Fibroblast of villous mesenchyme (primary cell): ENCODE measurements at places on chromosomes 3 and 15. TPM values are rescaled to one million over a fixed set of nuclear protein-coding genes. Genes with fewer than 3 reads are reported as not detected.

DNA sequence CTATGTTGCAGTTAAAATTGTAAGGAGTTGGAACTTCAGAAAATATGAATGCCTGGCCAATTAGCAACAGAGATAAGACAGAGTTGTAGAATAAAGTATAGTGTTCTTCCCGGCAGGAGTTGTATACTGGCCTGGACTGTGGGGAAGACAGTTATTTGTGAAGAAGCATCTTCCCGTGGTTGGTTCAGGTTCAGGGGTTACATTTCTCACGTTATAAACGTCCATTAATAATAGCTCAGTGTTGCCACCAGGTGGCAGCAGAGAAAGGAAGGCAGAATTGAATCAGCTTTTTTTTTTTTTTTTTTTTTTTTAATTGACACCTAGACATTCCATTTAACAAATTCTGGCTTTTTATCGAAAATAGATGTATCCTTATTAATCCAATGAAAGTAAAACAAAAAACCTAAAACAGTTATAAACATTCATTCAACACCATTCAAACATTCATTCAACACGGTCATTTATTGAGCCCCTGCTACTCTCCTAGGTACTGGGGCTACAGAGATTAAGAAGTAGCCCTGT, 66.4 kb upstream of the NR2E3 start:
- DNase-seq, result peak; percentile 97

DNA sequence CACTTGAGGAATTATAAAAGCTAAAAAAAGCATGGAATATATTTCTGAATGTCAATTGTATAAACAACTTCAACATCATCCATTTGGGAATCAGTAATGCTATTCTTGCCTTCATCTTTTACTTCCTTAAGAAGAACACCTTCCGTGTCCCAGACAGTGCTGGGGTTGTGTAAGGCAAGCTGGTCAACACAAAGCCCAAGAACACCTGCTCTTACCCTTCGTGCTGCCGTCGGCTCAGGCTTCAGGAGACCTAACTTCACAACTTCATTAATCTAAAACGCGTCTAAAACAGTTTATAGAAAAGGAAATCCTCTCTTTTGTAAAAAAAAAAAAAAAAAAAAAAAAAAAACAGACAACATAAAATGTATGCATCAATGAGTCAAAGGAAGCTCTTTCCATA, 81.3 kb downstream of the ABI3BP start:
- DNase-seq, result no peak

CD80 gene
- not detected in 2 replicates for total RNA-seq

- DNase-seq, result no peak
Observed at GRCh38 chr3:167728632-167729323, 5.9 kb downstream of the PDCD10 start.

- no peak for DNase-seq
Observed at GRCh38 chr15:92151168-92151567, 242.5 kb upstream of the ST8SIA2 start.

GRCh38 chr15:52257734-52258062, 37.9 kb downstream of the MYO5C start:
- DNase-seq, result no peak

DNA sequence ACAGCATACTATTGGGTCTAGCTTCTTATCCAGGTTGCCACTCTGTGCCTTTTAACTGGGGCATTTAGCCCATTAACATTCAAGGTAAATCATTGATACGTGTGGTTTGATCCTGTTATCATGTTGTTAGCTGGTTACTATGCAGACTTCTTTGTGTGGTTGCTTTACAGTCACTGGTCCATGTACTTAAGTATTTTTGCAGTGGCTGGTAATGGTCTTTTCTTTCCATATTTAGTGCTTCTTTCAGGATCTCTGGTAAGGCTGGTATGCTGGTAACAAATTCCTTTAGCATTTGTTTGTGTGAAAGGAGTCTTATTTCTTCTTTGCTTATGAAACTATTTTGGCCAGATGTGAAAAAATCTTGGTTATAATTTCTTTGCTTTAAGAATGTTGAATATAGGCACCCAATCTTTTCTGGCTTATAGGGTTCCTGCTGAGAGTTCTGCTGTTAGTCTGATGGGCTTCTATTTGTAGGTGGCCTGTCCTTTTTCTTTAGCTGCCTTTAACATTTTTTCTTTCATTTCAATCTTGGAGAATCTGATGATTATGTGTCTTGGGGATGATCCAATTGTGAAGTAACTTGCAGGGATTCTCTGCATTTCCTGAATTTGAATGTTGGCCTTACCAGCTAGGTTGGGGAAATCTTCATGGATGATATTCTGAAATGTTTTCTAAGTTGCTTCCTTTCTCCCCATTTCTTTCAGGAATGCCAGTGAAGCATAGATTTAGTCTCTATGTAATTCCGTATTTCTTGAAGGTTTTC, 39.3 kb downstream of the CCR1 start:
- DNase-seq, result peak; percentile 27

DNA sequence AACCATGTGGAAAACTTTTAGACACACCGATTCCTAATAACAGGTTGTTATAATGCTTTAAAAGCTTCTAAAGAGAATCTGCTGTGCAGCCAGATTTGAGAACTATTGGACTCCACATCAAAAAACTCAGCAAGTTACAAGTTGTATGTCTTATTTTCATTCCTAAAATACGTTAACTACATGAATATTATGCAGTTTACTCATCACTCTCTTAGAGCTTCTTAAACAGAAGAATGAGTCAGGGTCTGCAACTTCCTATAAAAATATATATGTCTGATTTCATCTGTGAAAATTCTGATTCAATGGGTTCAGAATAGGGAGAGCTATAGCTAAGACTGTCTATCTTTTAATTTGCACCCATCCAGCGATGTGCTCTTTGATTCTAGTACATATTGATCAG, 244.2 kb upstream of the EPHA3 start:
- DNase-seq, result no peak

DNA sequence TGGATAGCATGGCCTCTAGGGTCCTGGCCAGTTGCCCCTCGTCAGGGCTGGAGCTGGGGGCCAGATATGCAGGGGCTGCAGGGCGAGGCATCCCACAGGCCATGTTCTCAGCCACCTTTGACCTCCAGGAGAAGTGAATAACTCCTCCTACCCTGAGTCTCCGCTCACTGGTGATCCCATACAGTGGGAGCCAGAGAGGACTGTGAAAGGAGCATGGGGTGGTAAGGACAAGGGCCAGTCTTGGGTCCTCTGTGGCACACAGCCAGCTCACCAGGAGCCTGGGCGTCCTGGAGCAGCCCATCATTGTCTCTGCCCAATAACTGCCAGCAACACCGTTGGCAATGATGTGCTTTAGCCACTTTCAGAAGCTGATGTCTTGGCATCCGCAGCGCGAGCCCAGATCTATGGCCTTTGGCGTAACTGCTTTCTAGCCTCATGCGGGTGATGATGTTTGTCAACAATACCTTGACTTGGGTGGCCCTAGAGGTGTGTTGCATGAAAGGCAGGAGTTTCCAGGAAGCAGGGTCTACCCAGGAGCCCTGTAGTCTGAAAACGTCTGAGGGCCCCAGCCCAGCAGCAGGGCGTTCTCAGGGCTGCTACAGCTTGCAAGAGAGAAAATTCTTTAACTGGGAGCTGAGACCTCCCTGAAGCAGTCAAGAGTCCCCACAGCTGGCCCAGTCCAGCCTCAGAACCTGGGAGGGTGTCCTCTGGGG, 61.1 kb upstream of the IQSEC1 start:
- no peak for DNase-seq

DNA sequence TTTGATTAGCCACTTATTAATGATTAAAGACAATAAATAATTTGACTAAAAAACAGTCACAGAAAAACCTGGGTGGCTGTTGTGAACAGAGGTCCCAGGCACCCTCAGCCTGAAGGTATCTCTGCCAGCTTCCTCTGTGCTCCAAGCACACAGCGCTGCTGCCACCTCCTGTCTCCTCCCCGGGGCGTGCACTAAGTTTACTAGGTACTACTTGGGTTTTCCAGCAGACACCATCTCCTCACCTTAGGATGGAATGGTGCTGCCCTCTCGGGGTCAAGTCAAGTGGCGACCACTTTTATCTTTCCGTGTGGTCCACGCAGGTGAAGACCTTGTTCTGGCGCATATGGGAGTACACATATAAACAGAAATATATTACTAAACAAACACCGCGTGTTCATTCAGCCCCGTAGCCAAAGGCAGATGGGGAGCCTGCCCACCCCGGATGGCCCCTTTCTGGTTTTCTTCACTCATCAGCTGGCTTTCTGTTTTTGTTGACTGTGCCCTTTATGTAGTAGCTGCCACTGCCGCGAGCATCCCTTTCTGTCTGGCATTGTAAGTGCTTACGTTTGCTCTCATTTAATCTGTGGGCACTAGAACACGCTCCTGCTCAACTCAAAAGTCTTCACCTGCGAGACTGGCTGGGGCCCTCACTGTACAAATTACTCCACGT, 128.0 kb downstream of the LRIG1 start:
- DNase-seq, result no peak

CFAP100 gene
- not detected in 2 replicates for total RNA-seq

PRSS50 gene
- total RNA-seq, result not detected in 2 replicates

GRCh38 chr15:44736181-44736765, at the start of gene TRIM69:
TRIM69 (plus strand) TSS chr15:44736528; CDS start chr15:44736705, 177 bp downstream.
- DNase-seq, result no peak

- DNase-seq, result no peak
Observed at GRCh38 chr15:66715720-66716655, 14.0 kb downstream of the SMAD6 start.

- DNase-seq, result peak; percentile 88
Observed at GRCh38 chr15:41827880-41828806, at the start of gene JMJD7. JMJD7 (plus strand) TSS chr15:41828092; CDS start chr15:41828125, 33 bp downstream.

DNA sequence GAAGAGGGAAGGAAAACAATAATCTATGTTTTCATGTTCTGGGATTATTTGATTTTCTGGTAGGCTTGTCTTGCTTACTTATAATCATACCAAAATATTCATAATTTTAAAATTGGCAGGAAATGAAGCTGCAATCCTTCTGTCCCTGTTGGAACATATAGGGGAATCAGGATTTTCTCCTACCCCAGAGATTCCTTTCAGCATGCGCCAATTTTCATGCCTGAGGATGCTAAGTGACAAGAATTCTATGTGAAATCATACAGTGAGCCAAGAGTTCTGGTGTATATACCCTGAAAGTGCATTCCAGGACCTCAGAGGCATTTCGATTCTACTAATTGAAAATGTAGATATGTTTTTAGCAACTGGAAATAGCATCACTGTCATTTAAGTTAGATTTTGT, 9.9 kb upstream of the CADPS start:
- DNase-seq, result no peak

GRCh38 chr3:5464649-5465048, 277.1 kb downstream of the EDEM1 start:
- DNase-seq, result no peak

TMED3 gene
- 98.2 and 104 TPM in 2 replicates for total RNA-seq

DNA sequence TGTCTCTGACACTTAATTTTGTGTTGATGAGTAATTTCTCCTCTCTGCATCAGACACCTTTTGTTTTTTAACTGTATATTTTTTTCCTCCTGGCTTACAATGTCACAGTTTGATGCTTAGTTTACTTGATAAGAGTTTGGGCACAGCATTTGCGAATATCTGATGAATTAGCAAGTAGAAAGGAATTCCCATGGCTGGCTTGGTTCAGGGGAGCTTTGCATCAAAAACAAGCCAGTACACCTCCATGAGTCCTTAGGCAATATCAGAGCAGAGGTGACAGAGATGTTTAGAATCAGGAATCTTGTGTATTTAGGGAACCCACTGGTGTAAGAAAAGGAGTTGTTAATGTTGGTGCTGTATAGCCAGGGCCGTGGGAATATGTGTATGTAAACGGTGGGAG, 9.3 kb downstream of the ARHGEF26 start:
- DNase-seq, result no peak

CISH gene
- total RNA-seq, result 0.86 and 0.97 TPM in 2 replicates

DNA sequence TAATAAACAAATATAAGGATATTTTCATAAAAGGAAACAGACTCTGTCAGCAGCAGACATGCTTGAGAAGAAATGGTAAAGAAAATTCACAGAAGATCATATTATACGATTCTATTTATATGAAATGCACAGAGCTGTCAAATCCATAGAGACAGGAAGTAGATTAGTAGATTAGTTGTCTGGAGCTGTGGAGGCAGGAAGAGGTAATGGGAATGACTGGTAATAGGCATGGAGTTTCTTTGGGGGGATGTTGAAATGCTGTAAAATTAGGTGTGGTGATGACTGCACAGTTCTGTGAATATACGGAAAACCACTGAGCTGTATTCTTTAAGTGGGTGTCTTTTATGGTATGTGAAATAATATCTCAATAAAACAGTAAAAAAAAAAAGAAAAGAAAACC, 35.3 kb downstream of the CEP152 start:
- DNase-seq, result peak; percentile 22

MCF2L2 gene
- 0.43 and 0.64 TPM in 2 replicates for total RNA-seq

DNA sequence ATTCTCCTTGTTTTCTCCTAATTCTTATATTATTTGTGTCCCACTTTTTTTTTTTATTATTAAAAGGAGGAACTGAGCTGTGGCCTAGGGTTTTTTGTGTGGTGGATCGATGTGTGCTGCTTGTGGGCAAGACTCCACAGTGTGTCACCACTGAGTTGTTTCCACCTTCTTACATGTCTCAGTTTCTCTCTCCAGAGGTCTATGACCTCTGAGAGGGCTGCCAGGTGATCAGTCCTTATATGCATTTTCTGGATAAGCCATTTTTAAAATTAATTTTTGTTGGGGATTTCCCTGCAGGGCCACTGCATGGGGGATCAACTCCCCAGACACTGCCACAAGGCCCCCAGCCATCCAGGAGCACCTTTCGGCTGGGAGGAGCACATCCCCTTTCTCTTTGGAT, 27.8 kb downstream of the IQCF6 start:
- no peak for DNase-seq

PIGX gene
- 18.0 and 31.1 TPM in 2 replicates for total RNA-seq

ATP13A3 gene
- 190 and 228 TPM in 2 replicates for total RNA-seq

DNA sequence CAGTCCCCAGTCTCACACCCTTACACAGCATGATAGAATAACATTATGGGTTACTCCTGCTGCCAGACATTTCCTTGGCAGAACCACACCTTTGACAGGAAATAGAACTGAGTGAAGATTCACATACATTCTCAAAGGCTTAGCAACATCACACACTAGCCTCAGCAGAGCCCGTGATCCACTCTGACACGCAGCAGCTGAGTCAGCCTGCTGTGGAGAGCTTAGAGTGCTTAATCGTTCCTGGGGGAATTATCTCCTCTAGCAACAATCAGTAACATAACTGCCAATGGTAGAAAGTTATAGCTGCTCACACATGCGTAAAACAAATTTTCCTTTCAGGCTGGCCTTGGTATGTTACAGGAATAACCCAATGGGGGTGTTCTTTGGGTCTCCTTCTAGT, 382.1 kb downstream of the GAP43 start:
- peak; percentile 86 for DNase-seq
